ENCODE measurements at places on chromosomes 5 and 9.

GRCh38 chr5:135050244-135050767 lies 16.3 kb upstream of the PITX1 start:
- DNase-seq: no peak

- no peak for DNase-seq
Measured at GRCh38 chr9:6495466-6495865, 82.5 kb downstream of the UHRF2 start.

DNA sequence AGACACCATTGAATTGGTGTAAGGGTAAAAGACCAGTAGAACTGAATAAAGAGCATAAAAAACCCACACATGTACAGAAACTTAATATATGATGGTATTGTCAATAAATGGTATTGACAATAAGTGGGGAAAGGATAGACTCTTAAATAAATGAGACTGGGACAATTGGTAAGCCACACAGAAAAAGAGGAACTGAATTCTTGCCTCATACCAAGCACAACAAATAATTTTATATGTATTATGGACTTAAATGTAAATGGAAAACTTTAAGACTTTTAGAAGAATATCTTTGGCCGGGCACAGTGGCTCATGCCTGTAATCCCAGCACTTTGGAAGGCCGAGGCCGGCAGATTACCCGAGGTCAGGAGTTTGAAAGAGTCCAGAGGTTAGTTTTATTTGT lies 37.9 kb upstream of the PPP2CA start:
- no peak for DNase-seq

DNA sequence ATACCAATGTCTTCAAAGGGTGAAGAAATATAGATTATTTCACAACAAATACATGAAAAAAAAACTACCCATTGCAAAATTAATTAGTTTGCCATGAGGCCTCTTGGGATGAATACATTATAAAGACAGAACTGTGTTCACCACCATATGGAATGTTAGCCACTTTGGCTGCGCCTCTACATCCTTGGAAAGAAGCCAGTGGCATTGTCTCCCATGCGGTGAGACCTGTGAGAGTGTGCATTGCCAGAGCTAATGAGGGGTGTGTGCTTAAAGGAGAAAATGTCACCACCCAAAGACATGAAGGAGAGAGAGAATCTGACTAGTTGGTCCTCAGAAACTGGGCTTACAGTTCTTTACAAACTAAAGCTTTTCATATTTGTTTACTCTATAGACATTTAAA lies 110.6 kb downstream of the PLPPR1 start:
- DNase-seq: no peak

- no peak for DNase-seq
Measured at GRCh38 chr5:26582350-26583045, 455.9 kb downstream of the CDH9 start.

GRCh38 chr5:52943285-52943684 lies 45.9 kb upstream of the ITGA2 start:
- DNase-seq: no peak

DNA sequence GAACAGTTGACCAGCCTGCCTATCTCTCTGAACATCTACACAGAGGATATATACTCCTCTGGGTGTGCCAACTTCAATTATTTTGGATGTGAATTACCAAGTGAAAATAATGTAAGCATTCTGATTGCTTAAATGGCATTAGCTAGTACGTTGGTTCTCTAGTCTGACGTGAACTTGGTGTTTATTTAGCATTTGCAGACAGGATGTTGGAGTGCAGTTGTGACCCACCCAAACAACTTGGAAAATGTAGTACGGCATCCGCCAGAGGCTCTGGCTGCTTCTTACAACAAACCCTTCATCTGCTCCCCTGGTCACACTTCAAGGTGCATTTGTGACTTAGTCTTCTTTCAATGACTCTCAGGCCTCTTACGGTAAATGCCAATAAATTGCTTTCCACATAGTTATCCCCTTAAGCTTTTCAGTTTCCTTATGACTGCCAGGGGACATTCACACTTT lies 616.6 kb downstream of the PDE4D start:
- no peak for DNase-seq

GRCh38 chr5:10009802-10010201 lies 239.9 kb downstream of the ATPSCKMT start:
- no peak for DNase-seq

GRCh38 chr5:31049936-31050704 lies 143.4 kb upstream of the CDH6 start:
- DNase-seq: no peak

- no peak for DNase-seq
Measured at GRCh38 chr9:36817160-36817834, 216.8 kb downstream of the PAX5 start.

- DNase-seq: no peak
Measured at GRCh38 chr5:150595466-150596031, 44.9 kb upstream of the SYNPO start.

- DNase-seq: no peak
Measured at GRCh38 chr9:129173296-129174101, 4.6 kb downstream of the IER5L start.

Data from GM10248 (cell line).